ENCODE measurements at places on chromosomes 7 and 10.

DNA sequence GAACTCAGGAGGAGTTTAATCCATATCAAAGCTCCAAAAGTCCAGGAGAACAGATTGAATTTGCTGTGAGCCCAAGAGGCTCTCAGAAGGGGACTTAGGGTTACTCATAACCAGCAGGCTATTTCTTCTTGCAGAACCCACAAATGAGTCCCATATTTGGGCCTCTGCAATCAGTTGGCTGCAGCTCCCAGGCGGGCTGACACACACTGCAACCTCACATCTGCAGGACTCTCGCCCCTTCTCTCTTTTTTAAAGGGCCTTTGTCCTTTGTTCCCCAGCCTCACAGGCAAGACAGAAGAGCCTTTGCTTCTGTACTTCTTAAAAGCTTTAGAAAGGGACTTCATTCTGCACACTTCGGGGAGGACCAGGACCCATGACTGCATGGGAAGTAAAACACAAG lies 26.7 kb downstream of the CREB3L2 start:
- DNase-seq, result peak; percentile 42

DNA sequence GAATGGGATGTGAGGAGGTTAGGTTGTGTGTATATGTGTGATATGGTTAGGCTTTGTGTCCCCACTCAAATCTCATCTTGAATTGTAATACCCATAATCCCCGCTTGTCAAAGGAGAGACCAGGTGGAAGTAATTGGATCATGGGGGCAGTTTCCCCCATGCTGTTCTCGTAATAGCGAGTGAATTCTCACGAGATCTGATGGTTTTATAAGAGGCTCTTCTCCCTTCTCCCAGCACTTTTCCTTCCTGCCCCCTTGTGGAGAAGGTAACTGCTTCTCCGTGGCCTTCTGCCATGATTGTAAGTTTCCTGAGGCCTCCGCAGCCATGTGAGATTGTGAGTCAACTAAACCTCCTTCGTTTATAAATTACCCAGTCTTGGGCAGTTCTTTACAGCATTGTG lies 47.3 kb downstream of the NPVF start:
- DNase-seq, result no peak

GRCh38 chr10:69449841-69450240 lies 1.4 kb upstream of the TSPAN15 start:
- DNase-seq, result peak; percentile 45

GRCh38 chr7:28847681-28848080 lies 110.4 kb downstream of the TRIL start:
- no peak for DNase-seq

DNA sequence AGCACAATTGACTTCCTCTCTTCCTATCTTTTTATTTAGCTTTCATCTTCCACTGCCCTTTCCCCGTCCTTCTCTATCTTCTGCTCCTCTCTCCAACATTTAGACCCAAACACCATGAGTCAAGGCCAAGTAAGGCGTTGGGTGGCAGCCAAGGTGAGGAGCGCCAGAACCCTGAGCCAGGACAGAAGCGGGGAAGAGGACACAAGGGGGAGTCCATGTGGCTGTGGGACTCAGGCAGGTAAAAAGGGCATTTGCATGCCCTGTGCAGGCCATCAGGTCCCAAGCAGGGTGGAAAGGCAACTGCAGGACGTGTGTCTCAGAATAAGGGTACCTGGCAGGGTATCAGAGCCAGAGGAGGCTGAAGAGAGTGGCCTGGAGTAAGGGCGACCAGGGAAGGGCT lies 192.4 kb upstream of the PFKP start:
- DNase-seq, result no peak

DNA sequence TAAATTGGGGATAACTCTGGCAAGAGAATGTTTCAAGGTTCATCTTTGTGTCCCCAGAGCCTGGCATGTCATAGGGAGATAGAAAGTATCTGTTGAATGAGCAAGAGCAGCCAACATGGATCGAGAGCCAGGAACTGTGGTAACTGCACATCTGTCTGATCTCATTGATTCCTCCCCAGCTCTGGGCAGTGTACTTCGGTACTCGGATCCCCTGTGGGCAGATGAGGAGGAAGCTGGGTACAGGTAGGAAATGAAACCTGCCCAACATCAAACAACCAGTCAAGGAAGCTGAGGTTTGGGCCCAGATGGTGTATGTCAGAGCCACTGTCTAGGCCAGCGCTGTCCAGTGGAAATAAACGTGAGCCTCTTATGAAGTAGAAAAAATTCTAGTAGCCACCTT lies 76.4 kb downstream of the GRK5 start:
- DNase-seq, result no peak

- no peak for DNase-seq
Observed at GRCh38 chr10:30963992-30964930, 67.4 kb downstream of the ZNF438 start.

Measured in GM10248 (cell line).